ENCODE measurements at places on chromosomes 11 and 22. TPM values are rescaled to one million over a fixed set of nuclear protein-coding genes. Genes with fewer than 3 reads are reported as not detected.

TEAD1 gene
- not detected for polyA plus RNA-seq

PIK3C2A gene
- polyA plus RNA-seq: 13.4 TPM

DEPDC5 gene
- 12.0 TPM for polyA plus RNA-seq

IL17REL gene
- polyA plus RNA-seq: not detected

GRCh38 chr11:2885678-2886081 lies at the start of gene CDKN1C:
CDKN1C (minus strand) TSS chr11:2885775; CDS start chr11:2885456, 319 bp downstream.
- peak; percentile 83 for DNase-seq

GRCh38 chr22:35335468-35335867 lies 35.8 kb downstream of the TOM1 start:
- no peak for DNase-seq

DNA sequence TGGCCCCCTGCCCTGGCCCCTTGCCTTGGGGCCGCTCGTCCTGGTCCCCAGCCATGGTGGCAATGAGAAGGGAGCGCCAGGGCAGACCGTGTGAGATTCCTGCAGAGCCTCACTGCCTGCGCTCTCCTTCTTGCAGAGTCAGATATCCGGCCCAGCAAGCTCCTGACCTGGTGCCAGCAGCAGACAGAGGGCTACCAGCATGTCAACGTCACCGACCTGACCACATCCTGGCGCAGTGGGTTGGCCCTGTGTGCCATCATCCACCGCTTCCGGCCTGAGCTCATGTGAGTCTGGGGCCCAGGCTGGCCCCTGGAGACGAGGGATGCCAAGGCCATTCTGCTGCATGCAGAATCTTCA lies 114.1 kb downstream of the MICAL2 start:
- peak; percentile 14 for DNase-seq

GRCh38 chr11:72625691-72626413 lies 48.4 kb downstream of the PDE2A start:
- no peak for DNase-seq

DNA sequence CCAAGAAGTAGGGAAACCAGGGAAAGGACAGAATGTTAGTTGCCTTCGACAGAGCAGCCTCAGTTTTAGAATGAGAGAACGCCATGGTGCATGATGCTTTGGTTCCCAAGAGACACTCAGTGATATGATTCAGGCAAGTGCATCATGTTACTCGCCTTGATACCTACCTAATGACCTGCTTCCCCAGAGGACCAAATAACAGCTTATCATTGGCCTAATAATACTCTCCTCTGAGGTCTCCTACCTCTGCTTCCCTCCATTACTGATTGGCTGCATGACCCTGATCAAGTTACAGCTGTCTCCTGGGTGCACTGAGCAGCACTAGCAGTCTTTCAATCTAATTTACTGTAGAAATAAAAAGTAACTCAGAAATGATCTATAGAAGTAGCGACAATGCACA lies 979.7 kb upstream of the FAT3 start:
- no peak for DNase-seq

- no peak for DNase-seq
Measured at GRCh38 chr11:120712881-120713280, 201.3 kb downstream of the GRIK4 start.

DNA sequence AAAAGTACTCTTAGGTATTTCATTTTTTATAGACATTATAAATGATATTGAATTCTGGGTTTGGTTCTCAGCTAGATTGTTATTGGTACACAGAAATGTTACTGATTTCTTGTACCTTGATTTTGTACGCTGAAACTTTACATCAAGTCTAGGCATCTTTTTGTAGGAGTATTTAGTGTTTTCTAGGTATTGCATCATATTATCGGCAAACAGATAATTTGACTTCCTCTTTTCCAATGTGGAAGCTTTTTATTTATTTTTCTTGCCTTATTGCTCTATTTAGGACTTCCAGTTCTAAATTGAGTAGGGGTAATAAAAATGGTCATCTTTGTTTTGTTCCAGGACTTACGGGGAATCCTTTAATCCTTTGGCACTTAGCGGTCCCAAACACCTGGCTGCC lies 676.6 kb upstream of the CCDC179 start:
- no peak for DNase-seq

DNA sequence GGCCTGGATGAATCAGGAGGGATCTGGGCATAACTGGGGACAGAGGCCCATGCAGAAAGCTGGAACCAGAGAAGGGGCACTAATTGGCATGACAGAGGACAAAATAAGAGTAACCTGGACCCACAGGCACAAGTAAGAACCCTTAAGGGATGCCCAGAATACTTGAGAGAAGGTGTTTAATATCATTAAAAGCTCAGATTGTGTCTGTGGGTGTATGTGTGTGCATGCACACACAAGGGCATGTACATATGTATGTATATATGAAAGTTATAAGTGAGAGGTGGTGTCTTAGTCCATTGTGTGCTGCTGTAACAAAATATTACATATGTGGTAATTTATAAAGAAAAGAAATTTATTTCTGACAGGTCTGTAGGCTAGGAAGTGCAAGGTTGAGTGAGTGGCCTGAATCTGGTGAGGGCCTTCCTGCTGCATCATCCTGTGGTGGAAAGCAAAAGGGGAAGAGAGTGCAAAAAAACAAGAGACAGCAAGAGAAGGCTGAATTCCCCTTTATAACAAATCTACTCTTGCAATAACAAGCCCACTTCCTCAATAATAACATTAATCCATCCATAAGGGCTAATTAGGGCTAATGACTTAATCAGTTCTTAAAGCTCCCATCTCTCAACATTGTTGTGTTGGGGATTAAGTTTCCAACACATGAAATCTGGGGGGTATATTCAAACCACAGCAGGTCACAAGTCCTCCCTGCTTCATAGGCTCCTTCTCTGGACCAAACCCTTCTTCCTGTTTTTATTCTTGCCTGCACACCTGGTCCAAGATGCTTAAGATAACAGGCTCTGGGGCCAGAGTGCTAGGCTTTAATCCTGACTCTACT lies 68.3 kb upstream of the POU2AF2 start:
- peak; percentile 85 for DNase-seq
